ENCODE measurements at places on chromosomes 7 and 10. TPM values are rescaled to one million over a fixed set of nuclear protein-coding genes. Genes with fewer than 3 reads are reported as not detected.

GRCh38 chr10:66788178-66788987 is 137.5 kb upstream of the LRRTM3 start:
- H3K4me3 ChIP-seq = no peak overlapping the region
- H3K4me1 ChIP-seq = no peaks in the 10 kb centered on the region
- H3K27ac ChIP-seq = no peak overlapping the region
- no peak for DNase-seq
- H3K36me3 ChIP-seq = no peaks in the 10 kb centered on the region

DNA sequence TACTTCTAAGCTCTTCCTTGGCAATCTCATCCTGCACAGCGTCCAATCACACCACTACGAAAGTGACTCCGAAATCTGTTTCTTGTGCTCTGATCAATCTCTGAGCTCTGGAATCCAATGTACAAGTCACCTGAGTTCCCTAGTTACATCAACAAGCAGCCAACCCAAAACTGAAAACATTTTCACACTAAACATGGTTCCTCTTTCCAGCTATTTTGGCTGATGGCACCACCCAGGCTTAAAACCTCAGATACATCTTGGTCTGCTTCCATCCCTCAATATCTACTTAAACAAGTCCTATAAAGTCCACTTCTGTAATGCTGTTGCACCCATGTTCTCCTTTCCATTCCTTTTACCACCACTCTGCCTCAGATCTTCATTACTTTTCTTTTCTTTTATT is 3.6 kb downstream of the BLOC1S2 start:
- no peak overlapping the region for H3K27ac ChIP-seq
- no peak overlapping the region for H3K4me3 ChIP-seq
- peaks cover 29% of the 10 kb centered on the region for H3K36me3 ChIP-seq
- H3K4me1 ChIP-seq = peaks cover 21% of the 10 kb centered on the region
- DNase-seq = no peak

GRCh38 chr7:76267107-76267893 is 35.2 kb upstream of the HSPB1 start:
- H3K36me3 ChIP-seq = no peaks in the 10 kb centered on the region
- peaks cover 16% of the 10 kb centered on the region for H3K4me1 ChIP-seq
- DNase-seq = no peak

DNA sequence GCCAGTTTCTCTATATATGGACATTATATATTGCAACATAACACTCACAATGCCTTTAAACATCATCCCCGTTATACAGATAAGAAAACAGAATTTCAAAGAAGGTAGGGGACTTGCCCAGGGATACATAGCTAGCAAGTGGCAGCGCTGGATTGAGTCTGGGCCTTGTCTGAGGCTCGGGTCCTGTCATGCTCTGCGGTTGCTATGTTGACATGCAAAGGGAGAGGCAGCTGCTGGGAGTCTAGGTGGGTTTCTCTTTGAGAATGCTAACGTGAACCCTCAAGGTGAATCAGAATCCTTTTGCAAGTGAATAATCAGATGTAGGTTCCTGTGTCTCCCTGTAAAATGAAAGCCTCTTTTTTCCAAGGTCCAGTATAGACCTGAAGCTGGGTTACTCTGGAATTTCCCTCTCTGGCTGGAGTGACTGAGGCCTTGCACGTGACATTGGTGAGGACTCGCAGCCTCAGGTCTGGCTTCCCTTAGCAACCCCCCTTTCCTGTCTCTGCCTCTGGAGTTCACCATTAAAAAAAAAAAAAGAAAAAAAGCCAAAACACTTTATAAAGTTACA is 38.9 kb downstream of the TCF7L2 start:
- H3K36me3 ChIP-seq = peaks cover 3% of the 10 kb centered on the region
- DNase-seq = no peak
- no peak overlapping the region for H3K27ac ChIP-seq
- no peaks in the 10 kb centered on the region for H3K27me3 ChIP-seq
- H3K4me1 ChIP-seq = peaks cover 32% of the 10 kb centered on the region

GRCh38 chr10:13773043-13773442 is 186.3 kb downstream of the PRPF18 start:
- H3K36me3 ChIP-seq = no peaks in the 10 kb centered on the region
- H3K4me3 ChIP-seq = no peak overlapping the region
- no peaks in the 10 kb centered on the region for H3K27me3 ChIP-seq
- H3K27ac ChIP-seq = no peak overlapping the region
- DNase-seq = no peak
- no peaks in the 10 kb centered on the region for H3K4me1 ChIP-seq

- H3K4me1 ChIP-seq = peaks cover 40% of the 10 kb centered on the region
- H3K27ac ChIP-seq = no peak overlapping the region
- DNase-seq = no peak
- no peak overlapping the region for H3K4me3 ChIP-seq
- no peaks in the 10 kb centered on the region for H3K36me3 ChIP-seq
Observed at GRCh38 chr10:103665162-103665889, 171.8 kb downstream of the NEURL1 start.

DNA sequence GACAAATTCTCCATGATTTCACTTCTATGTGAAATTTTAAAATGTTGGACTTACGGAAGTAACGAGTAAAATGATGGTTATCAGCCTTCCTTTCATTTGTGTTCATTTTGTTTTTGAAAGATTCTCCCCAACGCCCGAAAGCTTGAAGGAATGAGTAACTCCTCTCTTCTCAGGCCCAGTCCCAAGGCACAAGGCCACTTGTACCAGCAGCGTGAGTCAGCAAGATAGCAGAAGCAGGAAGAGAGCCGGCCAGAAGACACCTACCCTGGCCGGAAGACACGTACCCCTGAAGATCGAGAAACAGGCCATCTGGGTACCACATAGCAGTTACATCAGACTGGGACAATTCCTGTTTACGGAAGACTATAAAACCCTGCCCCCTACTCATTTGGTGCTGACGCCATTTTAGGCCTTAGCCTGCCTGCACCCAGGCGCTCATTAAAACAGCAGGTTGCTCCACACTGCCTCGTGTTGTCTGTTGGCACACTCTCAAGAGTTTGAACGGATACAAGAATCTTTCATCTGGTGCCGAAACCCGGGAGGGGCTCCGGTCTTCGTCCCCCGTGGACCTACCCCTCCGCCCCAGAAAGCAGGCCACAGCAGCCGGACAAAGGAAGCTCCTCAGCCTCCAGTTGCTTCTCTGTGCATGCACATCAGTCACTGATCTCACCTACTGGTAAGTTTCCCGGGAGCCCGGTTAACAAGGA is 60.4 kb downstream of the LRRC17 start:
- H3K36me3 ChIP-seq = no peaks in the 10 kb centered on the region
- peak; percentile 72 for DNase-seq
- peak overlapping the region; percentile 25 for H3K27ac ChIP-seq
- H3K4me3 ChIP-seq = no peak overlapping the region

DNA sequence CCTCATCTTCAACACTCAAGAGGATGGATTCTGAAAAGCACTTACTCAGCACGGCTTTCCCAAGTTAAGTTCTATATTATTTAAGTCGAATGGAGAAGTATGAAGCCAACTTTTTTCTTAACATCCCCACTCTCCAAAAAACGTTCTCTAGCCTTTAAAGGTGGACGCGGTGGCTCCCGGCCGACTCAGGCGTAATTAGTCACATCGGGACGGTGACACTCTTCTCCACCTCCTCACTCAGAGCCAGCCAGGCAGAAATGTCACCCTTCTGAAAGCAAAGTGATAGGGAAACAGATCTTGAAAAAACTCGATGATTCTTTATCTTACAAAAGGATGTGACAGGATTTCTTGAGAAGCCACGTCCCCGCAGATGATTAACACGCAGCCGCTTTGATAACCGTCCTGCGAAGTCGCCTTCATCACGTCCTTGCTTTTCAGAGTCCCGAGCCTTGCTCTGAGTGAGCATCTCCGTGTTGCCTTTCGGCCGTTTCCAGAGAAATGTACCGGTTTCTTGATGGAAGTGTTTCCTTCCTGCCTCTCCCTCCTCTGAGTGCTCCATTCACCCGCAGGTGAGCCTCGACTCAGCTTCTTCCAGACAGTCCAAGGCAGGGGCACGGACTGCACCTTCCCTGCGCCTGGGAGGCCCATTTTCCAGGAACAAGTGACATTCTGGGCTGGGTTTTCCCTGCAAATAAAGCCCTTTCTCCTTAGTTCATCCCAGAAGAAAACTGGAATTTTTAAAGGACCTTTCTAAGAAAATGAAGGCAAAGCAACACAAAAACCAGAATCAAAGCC is 314.8 kb downstream of the DNAJB6 start:
- no peak overlapping the region for H3K4me3 ChIP-seq
- H3K36me3 ChIP-seq = no peaks in the 10 kb centered on the region
- H3K27ac ChIP-seq = no peak overlapping the region
- no peaks in the 10 kb centered on the region for H3K27me3 ChIP-seq
- no peaks in the 10 kb centered on the region for H3K4me1 ChIP-seq

DNA sequence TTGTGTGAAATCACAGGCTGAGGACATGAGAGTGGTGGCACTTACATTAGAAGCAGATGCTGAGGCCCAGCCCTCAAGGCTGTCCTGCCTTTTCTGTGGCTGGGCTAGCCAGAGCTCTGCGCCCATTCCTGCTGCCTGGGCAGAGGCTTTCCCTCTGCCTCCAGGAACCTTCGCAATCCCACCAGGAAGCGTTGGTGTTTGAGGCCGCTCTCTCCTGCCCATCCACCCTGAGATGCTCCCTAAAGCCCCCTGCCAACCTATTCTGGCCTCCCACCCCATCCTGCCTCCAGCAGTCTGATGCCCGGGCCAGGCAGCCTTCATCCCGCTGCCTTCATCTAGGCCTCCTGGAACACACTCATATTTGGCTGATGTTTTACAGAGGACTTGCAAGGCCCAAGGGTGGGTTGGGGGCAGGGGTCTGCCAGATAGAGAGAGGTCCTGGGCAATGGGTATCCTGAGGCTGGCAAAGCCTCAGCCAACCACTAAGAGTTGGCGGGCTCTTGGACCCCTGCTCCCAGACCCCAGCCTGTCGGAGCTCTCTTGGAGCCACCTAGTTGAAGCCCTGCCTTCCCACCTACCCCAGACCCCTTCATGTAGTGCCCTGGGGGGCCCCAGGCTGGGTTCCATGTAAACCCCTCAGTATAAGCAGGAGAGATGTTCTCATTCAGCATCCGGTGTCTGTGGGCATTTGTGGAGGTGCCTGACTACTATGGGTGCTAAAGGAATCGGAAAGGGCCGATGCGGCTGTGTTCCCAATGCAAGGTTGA is 32.7 kb downstream of the LDB3 start:
- peak overlapping the region; percentile 43 for H3K27ac ChIP-seq
- no peak for DNase-seq
- H3K4me3 ChIP-seq = no peak overlapping the region
- H3K27me3 ChIP-seq = no peaks in the 10 kb centered on the region
- peaks cover 69% of the 10 kb centered on the region for H3K36me3 ChIP-seq
- H3K4me1 ChIP-seq = no peaks in the 10 kb centered on the region

DNA sequence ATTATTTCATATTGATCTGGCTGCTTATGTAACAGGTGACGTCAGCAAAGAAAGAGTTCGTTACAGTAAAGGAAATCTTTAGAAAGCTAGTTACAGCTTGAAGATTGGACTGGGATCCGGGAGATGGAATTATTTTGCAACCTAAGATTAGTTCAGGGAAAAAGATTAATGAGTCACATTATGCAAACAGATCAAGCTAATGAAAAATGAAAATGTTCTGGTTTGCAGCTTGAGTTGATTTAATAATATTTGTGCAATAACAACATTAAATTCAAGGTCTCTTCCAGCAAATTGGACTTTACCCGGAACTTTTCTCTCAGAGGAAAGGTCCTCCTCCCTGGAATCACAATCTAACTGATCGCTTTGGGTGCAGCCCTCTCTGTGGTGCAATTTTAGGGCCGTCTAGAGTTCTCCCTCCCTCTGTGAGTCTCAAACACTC is 119.5 kb downstream of the OTUD1 start:
- no peaks in the 10 kb centered on the region for H3K4me1 ChIP-seq
- H3K4me3 ChIP-seq = no peak overlapping the region
- no peaks in the 10 kb centered on the region for H3K36me3 ChIP-seq
- no peak overlapping the region for H3K27ac ChIP-seq
- no peaks in the 10 kb centered on the region for H3K27me3 ChIP-seq

DNA sequence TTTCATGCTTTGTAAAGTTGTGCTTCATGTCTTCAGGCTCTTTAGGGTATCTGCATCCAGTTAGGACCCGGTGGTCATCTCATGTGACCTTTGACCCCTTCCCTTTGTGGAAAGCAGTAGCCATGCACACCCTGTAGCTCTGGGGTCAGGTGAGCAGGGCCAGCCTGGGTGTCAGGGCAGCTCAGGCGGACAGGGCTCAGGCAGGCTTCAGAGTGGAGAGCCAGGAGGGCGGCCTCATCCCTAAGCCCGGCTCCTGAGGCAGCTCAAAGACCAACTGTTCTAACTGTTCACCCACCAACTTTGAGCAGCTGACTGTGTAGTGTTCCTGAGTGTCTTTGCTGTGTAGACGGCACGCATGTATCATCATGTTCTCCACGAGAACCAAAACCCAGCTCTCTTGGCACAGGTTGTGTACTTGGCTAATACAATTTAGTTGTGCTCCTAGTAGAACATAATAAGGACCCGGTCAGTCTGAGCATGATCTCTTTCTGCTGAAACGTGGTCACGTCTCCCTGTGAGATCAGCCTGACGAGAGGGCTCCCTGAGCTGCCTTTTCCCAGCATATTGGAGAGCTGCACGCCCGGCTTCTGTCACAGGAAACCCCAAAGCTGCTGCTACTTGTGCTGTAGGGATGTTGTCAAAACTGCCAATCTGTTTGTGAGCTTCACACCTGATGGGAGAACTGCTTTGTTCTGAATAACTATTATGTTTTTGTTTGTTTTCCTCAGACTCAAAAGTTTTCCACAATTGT is 30.0 kb downstream of the EEPD1 start:
- H3K36me3 ChIP-seq = no peaks in the 10 kb centered on the region
- DNase-seq = no peak
- no peak overlapping the region for H3K4me3 ChIP-seq
- H3K27me3 ChIP-seq = no peaks in the 10 kb centered on the region
- no peaks in the 10 kb centered on the region for H3K4me1 ChIP-seq
- H3K27ac ChIP-seq = no peak overlapping the region

- no peaks in the 10 kb centered on the region for H3K36me3 ChIP-seq
- H3K27ac ChIP-seq = no peak overlapping the region
- H3K27me3 ChIP-seq = no peaks in the 10 kb centered on the region
- H3K4me1 ChIP-seq = no peaks in the 10 kb centered on the region
Observed at GRCh38 chr7:79608005-79608404, 154.5 kb upstream of the MAGI2 start.

GRCh38 chr7:34371922-34372321 is 286.1 kb upstream of the NPSR1 start:
- no peak for DNase-seq
- no peaks in the 10 kb centered on the region for H3K27me3 ChIP-seq
- no peaks in the 10 kb centered on the region for H3K4me1 ChIP-seq
- H3K36me3 ChIP-seq = no peaks in the 10 kb centered on the region
- H3K27ac ChIP-seq = no peak overlapping the region

- H3K36me3 ChIP-seq = no peaks in the 10 kb centered on the region
- DNase-seq = no peak
- no peaks in the 10 kb centered on the region for H3K4me1 ChIP-seq
- no peak overlapping the region for H3K4me3 ChIP-seq
Observed at GRCh38 chr7:27730112-27730511, 9.8 kb upstream of the TAX1BP1 start.

GPR26 gene
- not detected for total RNA-seq

CYP26A1 gene
- total RNA-seq = not detected

GRID2IP gene
- total RNA-seq = not detected

ACHE gene
- total RNA-seq = 7.8 TPM

PNLIPRP1 gene
- total RNA-seq = not detected

RSPH10B2 gene
- not detected for total RNA-seq
